Lung microvascular endothelial cell (primary cell): ENCODE measurements at places on chromosomes 16 and 17. TPM values are rescaled to one million over a fixed set of nuclear protein-coding genes. Genes with fewer than 3 reads are reported as not detected.

- peak; percentile 96 for DNase-seq
Measured at GRCh38 chr17:43024407-43025289, at the start of gene RND2. Gene RND2 (plus strand): TSS chr17:43025231. CDS start chr17:43025348, 117 bp downstream.

DNA sequence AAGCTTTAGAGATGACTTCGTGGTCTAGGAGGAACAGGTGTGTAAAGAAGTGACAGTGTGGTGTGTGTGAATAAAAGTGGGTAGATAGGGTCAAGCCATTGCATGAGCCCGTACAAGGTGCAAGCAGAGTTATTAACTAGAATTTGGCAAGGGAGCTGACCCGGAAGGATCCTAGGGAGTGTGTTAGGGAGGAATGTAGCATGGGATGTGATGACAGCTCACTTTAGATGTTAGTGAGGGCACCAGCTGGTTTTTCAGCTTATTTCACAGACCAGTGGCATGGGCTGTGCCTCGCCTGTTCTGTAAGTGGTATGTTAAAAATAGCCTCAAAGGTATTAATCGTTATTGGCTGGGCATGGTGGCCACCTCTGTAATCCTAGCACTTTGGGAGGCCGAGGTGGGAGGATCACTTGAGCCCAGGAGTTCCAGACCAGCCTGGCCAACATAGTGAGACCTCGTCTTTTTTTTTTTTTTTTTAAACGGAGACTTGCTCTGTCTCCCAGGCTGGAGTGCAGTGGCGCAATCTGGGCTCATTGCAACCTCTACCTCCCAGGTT, 8.3 kb downstream of the ANKRD40CL start:
- DNase-seq, result no peak

The CA5A gene
- total RNA-seq, result not detected in 2 replicates

DNA sequence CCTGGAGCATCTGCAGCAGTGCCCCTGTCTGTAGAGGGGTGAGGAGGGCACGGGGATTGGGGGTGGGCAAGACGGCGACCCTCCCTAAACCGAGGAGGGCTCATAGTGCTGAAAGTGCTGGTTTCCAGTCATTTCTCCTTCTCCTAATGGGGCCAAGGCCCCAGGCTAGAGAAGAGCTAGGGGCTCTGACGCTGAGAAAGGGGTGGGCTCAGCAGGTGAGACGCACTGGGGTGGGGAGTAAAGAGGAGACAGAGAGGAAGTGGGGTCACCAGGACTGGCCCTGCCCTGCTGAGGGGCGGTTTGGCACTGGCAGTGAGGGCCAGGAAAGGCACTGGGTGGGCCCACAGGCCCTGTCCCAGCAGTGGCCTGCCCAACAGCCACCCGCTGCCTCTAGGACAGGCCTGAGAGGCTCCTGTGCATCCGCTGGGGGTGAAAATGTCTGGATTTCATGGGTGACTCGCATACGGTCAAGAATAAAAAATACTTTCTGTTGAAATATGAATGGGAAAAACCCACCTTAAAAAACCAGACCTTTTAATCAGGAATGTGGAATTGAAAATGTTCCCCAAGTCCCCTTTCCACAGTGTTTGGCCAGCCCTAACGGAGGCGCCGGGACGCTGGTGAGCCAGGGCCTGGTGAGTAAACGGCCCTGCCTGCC, 122.4 kb upstream of the SMURF2 start:
- no peak for DNase-seq

- DNase-seq, result no peak
Measured at GRCh38 chr17:55704401-55704800, 18.3 kb downstream of the TMEM100 start.

DNA sequence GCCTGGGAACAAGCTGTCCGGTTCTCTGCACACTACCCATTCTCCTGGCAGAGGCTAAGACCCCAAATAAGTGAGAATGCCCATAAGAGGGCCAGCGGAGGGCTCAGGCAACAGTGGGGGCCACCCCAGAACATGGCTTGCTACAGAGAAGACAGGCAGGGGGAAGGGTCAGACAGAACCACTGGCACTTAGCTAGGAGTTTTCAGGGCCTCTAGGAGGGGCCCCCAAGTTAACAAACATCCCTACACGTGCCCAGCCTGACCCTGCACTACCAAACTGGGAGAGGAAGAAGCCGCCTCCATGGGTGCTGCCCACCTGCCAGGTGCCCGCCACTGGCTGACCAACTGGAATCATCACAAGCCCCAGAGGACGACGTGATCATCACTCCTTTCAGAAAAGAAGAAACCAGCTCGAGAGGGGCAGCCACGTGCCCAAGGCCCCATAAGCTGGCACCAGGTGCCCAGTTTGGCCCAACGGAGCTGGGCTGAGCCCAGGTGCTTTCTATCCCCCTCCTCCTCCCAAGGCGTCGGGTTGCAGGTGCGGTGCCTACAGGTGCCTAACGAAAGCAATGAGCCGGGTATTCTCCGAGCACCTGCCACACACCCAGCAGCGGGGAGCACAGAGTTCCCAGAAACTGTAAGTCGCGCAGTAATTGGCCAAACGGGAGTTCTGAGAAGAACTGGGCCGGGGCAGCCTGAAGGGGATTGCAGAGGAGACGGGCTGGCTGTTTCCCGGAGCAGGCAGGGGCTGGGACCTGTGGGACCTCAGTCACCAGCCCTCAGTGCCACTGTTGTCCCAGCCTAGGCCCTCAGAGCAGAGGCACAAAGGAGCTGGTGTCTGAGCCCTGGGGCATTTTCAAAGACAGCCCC, 13.2 kb downstream of the RPH3AL start:
- no peak for DNase-seq

- DNase-seq, result no peak
Measured at GRCh38 chr17:67678414-67678813, 39.3 kb upstream of the NOL11 start.

DNA sequence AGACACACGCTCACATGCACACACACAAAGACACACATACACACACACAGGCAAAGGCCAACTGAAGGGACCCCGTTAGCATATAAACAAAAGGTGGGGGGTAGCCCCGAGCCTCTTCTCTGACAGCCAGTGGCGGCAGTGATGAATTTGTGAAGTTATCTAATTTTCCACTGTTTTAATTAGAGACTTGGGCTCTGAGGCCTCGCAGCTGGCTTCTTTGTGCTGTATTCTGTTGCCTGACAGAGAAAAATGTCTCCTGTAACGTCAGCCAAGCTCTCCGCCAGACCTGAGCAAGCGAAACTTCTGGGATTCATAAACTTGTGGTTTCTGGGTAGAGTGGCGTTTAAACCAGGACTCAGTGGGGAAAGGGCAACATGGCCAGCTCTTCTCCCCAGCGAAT, 113.9 kb upstream of the FOXF1 start:
- DNase-seq, result no peak

DNA sequence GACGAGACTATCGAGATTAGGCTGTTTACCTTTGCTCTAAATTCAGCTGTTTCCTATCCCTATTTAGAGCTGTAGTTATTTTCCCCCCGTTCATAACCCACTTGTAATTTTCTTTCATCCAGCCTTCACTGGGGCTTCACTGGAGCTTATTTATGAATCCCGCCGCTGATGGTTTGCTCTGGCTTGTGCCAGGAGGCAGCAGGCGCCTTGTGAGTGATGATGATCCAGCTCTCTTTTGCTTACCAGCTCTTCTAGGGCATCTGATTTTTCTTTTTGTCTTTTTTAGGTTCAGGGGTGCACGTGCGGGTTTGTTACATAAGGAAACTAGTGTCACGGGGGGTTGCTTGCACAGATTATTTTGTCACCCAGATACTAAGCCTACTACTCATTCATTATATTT, 37.4 kb upstream of the CDH13 start:
- DNase-seq, result no peak

- DNase-seq, result peak; percentile 57
Measured at GRCh38 chr17:43338886-43339516, 59.8 kb upstream of the ARL4D start.

The FKBP10 gene
- 95.7 and 106 TPM in 2 replicates for total RNA-seq

The EPX gene
- total RNA-seq, result not detected in 2 replicates

- DNase-seq, result no peak
Measured at GRCh38 chr17:30530346-30531025, 53.3 kb downstream of the GOSR1 start.

- DNase-seq, result peak; percentile 67
Measured at GRCh38 chr16:22641131-22641628, 130.5 kb downstream of the NPIPB5 start.

DNA sequence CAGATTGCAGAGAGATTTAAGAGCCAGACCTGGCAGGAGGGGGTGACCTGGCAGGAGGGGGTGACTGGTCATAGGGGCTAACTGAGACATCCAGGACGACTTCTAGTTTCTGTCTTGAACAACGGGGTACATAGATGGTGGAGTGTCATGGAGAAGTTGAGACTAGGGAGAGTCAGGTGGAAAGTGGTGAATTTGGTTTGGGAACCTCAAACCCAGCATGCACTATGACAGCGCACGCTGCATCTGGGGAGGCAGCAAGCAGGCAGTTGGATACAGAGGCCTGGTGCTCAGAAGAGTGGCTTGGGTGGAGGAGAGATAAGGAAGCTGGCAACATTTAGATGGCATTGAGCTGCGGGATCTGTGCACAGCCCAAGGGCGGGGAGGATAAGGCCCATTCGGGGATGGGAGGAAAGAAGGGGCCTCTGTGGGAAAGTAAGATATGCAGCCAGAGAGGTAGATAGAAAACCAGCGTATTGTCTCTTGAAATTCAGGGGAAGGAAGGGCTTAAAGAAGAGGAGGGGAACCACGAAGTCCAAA, 4.5 kb downstream of the RIPOR1 start:
- no peak for DNase-seq

GRCh38 chr17:45288825-45289224, 26.9 kb upstream of the SPATA32 start:
- DNase-seq, result no peak
